ENCODE measurements at places on chromosomes 5 and 9.

DNA sequence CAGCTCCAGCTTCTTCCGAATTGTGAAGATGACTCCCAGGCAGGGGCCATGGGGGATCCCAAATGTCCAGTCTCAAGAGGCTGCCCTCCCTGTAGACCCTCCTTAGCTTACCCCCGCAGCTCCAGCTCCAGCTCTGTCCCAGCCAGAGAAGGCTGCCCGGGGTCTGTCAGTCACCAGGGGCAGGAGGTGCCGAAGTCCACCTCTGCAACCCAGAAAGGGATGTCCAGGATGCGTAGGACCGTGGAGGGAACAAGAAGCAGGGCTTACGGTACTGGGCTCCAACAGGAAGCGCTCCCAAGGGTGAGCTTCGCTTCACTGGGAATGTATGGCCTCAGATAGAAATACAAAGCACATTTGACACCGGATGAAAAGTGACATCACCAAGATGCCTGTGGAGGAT, 6.0 kb downstream of the IPPK start:
- DNase-seq: no peak

- no peak for DNase-seq
Observed at GRCh38 chr5:135930029-135930948, 24.5 kb downstream of the LECT2 start.

GRCh38 chr9:111944241-111944866, 47.7 kb downstream of the UGCG start:
- DNase-seq: peak; percentile 79

- DNase-seq: no peak
Observed at GRCh38 chr9:92119586-92119985, 4.4 kb upstream of the SPTLC1 start.

DNA sequence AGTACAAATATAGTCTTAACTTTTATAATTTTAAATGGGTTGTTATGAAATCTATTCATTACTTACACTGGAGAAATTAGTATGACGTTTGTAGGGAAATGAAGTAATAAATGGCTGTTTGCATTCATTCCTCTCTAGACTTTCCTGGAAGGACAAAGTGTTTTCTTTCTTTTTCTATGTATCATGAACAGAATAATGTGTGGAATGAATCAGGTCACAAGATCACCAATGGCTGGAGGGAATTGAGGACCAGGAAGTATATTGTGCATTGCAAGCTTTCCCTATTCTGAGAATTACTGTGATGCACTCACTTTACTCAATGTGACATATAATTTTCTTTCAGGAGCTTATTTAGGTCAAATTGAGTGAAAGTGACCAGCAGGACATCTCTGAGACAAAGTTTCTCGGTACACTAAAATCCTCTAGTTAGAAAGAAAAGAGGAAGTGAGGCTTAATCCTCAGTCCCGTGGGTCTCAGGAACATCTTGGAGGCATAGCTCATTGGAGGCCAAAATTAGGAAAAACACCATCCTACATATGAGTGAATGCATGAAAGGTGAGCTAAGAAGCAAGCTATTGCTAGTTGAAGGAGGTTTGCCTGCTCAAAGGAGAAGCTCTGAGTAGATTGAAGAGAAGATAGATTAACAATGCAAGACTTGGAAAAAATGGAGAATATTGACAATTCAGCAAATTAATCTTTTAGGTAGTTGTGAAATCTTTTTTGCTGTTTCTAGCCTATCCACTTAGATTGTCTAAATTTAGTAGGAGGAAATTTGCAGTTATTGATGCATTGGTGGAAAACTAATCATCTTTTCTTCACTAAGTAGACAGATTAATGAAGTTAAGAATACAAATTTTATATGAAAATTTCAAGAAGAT, 28.0 kb downstream of the ERAP2 start:
- peak; percentile 78 for DNase-seq

DNA sequence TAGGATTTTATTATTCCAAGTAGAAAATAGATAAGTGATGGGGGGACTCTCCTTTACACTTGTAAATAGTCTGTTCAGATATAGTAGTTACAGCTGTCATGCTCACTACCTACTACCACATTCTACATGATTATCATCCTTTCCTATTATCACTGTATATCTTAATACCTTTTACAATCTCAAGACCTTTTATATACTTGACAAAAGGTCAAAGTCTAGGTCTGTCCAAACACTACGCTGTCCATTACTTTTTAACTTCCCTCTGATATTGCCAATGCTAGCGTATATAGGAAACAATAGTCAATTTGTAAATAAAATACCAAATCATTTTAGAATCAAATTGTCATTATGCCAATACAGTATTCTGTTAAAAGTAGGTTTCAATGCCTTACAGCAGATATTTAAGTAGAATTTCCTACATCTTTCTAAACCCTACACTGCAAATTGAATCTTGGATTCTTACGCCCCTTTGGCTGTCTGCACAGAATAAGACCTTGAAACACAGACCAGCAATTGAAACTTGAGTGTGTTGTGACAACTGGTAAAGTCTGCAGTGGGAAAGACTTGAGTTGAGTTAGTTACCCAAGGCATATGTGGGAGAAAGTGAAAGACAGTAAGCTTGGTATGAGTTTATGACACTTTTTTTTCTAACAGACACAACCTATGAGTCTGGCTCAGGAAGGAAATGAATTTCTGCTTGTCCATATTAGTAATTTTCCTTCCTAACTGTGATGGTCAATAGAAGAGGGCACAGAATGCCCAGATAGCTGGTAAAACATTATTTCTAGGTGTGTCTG, 827.6 kb upstream of the ACO1 start:
- no peak for DNase-seq

- no peak for DNase-seq
Observed at GRCh38 chr9:92253656-92254055, 39.8 kb downstream of the IARS1 start.

- DNase-seq: peak; percentile 7
Observed at GRCh38 chr9:108746864-108747263, 108.9 kb downstream of the ACTL7B start.

DNA sequence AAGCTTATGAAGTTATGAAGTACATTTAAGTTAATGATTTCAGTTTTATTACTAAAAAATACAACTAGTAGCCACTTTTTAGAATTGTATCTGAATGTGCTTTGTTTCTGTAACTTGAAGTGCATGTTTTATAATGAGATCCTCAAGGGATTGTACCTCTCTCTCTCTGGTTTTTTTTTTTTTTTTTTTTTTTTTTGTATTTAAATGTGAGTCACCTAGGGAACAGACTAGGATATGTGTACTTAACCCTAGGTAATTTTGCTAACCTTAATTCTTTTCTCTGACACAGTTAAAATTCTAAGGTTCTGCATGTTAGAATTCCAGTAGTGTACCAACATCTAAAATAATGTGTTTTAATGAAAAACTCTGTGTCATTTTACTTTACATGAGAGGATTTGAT, 59.5 kb downstream of the CDC42SE2 start:
- no peak for DNase-seq

- DNase-seq: peak; percentile 30
Observed at GRCh38 chr9:87375397-87376073, 122.1 kb upstream of the DAPK1 start.

DNA sequence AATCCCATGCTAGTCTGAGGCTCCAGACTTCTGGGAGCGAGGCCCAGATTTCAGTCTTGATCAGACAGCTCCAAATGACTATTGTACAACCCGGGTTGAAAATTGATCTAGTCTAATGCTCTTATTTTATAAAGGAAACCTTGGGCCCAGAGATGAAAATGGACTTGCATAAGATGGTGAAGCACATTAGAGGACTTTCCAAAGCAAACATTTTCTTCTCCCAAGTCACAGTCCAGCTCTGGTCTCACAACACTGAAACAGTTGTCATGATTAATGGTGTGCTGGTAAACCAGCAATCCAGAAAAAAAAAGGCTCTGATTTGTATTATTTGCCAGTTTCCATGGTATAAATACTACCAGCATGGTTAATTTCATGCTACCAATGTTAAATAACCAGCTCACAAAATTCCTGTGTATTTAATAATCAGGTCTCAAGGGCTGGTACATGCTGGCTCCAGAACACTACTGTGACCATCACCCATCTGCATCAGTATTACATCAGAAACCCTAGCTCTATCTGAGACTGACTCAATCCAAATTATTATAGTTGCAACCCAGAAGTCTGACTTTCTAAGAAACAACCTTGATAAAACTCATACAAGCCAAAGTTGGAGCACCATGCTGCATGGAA, 32.5 kb upstream of the ABLIM3 start:
- no peak for DNase-seq

DNA sequence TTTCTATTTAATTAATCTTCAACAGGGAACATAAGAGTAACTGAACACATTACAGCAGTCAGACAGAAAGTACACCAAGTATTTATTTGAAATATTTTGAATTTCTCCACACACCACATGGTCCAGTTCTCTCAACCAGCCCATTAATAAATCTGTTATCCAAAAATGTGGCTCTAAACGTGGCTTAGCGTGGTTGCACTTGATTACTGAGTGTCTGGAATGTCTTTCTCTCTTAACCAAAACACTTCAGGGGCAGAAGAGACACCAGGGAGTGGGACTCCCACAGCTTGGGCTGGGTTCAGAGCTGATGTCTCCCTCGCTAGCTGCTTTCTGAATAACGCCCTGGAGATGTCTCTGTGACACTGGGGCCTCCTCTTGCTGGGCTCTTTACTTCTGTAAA, 52.6 kb upstream of the FANCC start:
- no peak for DNase-seq

- no peak for DNase-seq
Observed at GRCh38 chr9:93541581-93542349, 34.6 kb upstream of the PHF2 start.

DNA sequence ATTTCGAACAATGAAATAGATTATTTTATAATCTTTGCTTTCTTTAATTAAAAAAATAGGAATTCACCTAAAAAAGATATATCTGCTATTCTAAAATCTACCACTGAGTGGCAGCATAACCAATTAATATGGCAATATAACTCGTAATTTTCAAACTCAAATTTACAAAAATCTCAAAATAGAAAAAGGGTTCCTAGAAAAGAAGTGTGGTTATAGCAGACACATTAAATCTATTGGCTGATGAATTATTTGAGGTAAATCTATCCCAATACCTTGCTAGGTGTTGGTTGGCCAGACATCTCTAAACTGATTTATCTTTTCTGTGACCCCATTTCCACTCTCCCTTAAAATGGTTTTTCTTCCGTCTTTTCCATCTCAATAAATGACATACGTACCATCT, 30.2 kb upstream of the NRG2 start:
- DNase-seq: peak; percentile 3

DNA sequence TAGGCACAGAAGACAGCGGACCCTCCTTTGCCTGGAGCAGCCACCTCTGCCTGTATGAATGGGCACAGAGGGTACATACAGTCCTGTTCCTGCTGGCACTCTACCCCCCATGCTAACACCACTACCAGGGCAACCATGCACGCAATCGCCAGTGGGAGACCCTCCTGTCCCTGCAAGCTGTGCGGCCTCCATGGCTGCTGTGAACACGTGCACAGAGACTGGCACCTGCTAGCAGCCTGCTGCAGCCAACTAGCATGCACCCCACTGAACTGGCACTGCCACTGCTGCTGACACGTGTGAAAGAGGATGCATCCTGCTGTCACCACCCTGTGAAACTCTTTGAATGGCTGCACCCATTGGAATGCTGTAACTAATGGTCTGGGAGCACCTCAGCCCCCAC, 885.2 kb upstream of the ARRDC3 start:
- no peak for DNase-seq

DNA sequence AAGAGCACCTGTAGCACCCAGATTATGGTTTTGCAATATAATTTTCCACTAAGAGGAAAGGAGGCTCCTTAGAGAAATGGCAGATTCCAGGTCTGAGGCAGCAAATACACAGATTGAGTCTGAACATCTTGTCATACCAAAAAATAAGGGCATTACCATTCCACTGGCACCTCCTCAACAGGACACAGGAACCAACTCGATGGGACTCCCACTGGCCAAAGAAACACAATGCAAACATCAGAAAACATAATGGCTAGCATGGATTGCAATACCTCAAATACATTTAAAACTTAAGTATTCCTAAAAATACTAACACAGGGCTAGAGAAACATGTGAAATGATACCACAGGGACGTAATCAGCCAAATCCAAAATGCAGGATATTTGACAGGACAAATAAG, 12.4 kb upstream of the RANBP17 start:
- no peak for DNase-seq

- no peak for DNase-seq
Observed at GRCh38 chr5:57687596-57687995, 205.0 kb upstream of the ACTBL2 start.

DNA sequence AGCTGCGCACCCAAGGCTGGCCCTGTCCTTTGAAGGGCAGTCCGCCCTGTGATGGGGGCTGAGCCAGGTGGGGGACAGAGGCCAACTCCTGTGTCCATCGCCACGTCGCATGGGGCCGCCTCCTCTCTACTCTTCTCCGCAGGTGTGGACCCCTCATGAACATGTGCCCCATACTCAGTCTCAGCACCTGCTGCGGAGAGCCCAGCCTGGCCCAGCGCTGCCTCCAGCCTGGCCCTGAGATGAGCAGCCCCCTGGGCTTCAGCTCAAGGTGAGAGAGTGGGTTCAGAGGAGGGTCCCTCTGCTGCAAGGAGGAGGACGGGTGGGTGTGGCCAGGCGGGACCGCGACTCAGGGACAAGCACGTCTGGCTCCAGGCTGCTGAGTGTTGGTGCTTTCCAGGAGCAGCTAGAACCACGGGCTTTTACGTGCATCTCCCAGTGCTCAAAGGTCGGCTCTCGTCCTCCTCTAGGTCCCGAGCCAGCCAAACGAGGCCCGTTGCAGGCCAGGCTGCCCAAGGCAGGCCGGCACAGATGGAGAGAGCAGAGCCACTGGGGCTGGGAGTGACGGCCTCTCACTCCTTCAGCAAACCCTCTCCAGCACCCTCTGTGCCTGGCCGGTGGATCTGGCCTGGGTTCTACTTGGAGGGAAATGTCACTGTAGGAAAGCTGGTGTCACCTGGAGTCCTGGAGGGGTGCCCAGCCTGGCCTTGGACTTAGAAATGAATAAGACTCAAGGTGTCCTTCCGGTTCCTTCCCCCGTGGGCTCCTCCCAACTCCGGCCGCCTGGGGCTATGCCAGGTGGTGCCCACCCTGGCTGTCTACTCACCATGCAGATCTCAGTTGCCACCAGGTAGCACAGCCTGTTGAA, 48.9 kb upstream of the RNF130 start:
- no peak for DNase-seq

GRCh38 chr9:88641456-88642240, 106.7 kb downstream of the NXNL2 start:
- peak; percentile 11 for DNase-seq

GRCh38 chr9:123912167-123912897, 17.6 kb downstream of the DENND1A start:
- no peak for DNase-seq

- peak; percentile 89 for DNase-seq
Observed at GRCh38 chr9:126809068-126809467, 4.2 kb downstream of the ZBTB43 start.

DNA sequence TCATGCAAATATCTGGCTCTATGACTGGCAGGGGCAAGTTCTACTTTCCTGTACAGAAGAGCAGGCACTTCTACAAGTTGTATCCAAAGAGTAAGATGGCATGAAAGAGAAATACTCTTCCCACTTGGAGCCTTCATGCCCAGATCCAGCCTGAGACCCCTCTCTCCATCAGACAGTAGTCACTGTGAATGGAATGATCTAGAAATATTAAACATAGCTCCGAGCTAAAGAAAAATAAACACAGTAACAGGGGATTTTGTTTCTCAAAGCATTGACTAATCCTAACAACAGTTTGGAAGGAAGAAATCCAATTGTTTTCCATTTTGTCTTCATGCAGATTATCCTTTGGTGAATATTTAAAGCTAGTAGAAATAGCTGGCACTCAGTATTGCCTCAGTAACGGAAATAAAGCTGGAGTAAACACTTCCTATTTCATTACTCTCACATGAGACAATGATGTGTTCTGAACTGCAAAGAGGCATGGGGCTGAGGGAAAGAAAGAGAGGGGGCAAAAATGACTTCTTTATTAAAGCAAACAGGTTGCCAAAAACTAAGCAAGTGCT, 100.0 kb downstream of the SEMA5A start:
- DNase-seq: peak; percentile 41

Data from iris pigment epithelial cell (primary cell).